Stimulated activated CD8-positive, alpha-beta memory T cell treated with anti-CD3 and anti-CD28 coated beads, Interleukin-7, amount 100 ng/mL, for 48 hours (primary cell): ENCODE measurements at places on chromosomes 6 and 20.

DNA sequence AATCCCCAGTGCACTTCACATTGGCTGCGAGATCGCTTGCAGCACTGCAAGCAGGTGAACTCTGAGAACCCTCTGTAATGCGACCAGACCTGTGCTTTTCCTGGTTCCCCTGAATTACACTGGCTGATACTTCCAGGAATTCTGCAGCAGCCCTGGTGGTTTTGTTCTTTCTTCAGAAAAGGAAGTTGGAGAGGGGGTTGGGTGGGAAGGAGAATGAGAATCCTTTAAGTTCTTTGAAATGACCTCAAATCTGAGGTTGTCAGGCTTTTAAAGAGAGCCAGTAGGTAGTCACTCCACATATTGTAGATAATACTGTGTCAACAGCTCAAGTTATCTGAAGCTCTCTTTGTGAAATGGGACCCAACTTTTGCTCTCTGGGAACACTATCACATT lies 62.4 kb downstream of the GCNT2 start:
- DNase-seq = no peak

DNA sequence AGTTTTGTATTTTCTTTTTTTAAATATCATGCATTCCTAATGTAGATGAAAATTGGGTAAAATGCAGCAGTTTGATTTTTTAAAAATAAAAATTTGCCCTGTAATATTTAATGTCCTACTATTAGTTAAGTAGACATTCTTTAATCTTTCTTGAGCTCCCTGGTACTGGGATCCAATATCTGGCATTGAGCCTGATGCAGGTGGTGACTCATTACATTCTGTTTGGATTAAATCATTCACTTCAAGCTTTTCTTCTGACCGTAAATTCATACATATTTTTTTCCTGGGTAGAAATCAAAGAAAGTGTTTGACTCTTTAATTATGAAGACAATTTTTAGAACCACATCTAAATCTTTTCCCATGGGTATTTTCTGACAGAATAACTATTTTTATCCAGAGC lies 768.8 kb upstream of the SLC35B3 start:
- DNase-seq = no peak

GRCh38 chr6:73704798-73705197 lies 8.8 kb downstream of the CD109 start:
- DNase-seq = no peak

GRCh38 chr6:127119102-127120022 lies 891 bp downstream of the RSPO3 start:
- DNase-seq = no peak

DNA sequence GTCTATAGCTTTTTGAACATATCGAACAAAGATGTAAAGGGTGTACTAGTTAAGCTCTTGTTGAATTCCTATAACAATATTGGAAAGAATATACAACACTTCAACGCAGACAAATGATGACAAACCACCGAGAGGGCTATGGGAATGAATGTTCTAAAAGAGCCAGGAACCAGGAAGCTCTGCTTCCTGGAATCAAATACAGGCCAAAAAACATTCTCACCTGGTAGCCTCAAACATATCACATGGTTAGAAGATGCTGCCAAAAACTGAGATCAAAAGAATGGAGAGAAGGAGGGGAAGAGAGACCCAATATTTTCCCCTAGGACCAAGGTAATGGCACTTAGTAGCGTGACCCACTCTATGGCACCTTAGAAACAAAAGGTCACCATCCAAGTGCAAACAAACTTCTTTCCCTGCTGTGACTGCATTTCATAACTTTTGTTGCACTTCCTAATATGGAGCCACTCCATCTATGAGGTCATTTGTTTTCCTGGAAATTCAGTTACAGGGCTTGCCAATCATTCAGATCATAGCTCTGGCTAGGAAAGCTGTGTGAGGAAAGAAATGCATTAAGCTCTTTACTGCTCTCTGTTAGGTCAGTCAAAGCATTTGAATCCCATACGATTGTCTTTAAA lies 199.2 kb upstream of the NT5E start:
- DNase-seq = no peak

DNA sequence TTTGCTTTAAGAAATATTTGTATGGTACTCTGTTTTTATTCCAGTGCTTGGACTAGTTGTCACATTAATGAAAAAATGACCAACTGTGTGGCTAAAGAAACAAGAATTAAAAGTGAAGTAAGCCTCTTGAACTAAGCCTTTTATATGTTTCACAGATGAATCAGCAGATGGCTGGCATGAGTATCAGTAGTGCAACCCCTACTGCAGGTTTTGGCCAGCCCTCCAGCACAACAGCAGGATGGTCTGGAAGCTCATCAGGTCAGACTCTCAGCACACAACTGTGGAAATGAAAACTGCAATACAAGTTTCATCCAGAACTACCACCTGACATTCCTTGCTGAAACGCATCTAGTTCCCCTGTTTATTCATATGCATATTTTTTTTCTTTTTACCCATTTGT lies 96.8 kb downstream of the B3GAT2 start:
- DNase-seq = no peak

- DNase-seq = no peak
Observed at GRCh38 chr6:74733830-74734620, 471.8 kb downstream of the COL12A1 start.

- no peak for DNase-seq
Observed at GRCh38 chr20:43723186-43723585, 3.6 kb downstream of the GTSF1L start.

GRCh38 chr6:118371955-118372354 lies 176.1 kb upstream of the PLN start:
- no peak for DNase-seq

DNA sequence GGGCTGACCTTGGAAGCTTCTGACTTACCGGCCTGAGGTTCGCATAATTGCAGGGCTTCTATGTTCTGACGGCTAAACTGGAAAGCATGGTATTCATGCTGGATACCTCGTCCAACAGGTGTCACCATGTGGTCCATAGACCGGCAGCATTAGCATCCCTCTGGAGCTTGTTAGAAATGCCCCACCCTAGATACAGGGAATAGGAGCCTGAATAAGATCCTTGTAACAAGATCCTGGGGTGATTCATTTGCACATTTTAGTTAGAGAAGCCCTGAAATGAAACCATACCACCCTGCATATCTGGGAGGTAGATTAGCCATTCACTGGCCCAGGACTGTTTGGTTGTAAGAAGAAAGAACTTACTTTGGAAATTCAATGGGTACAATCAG lies 77.7 kb downstream of the TMEM170B start:
- no peak for DNase-seq

- DNase-seq = no peak
Observed at GRCh38 chr6:117829594-117830319, 77.3 kb upstream of the SLC35F1 start.

- DNase-seq = no peak
Observed at GRCh38 chr20:61139031-61139430, 113.0 kb upstream of the CDH4 start.

DNA sequence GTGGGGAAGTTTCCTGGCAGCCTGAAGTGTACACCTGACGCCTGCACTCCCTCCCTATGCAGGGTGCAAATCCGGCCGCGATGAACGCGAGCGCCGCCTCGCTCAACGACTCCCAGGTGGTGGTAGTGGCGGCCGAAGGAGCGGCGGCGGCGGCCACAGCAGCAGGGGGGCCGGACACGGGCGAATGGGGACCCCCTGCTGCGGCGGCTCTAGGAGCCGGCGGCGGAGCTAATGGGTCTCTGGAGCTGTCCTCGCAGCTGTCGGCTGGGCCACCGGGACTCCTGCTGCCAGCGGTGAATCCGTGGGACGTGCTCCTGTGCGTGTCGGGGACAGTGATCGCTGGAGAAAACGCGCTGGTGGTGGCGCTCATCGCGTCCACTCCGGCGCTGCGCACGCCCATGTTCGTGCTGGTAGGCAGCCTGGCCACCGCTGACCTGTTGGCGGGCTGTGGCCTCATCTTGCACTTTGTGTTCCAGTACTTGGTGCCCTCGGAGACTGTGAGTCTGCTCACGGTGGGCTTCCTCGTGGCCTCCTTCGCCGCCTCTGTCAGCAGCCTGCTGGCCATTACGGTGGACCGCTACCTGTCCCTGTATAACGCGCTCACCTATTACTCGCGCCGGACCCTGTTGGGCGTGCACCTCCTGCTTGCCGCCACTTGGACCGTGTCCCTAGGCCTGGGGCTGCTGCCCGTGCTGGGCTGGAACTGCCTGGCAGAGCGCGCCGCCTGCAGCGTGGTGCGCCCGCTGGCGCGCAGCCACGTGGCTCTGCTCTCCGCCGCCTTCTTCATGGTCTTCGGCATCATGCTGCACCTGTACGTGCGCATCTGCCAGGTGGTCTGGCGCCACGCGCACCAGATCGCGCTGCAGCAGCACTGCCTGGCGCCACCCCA lies 1.2 kb downstream of the GPR6 start:
- DNase-seq = no peak

GRCh38 chr6:160678230-160678629 lies 14.2 kb upstream of the LPA start:
- no peak for DNase-seq

GRCh38 chr20:4162766-4163165 lies 147.4 kb upstream of the RNF24 start:
- DNase-seq = no peak

DNA sequence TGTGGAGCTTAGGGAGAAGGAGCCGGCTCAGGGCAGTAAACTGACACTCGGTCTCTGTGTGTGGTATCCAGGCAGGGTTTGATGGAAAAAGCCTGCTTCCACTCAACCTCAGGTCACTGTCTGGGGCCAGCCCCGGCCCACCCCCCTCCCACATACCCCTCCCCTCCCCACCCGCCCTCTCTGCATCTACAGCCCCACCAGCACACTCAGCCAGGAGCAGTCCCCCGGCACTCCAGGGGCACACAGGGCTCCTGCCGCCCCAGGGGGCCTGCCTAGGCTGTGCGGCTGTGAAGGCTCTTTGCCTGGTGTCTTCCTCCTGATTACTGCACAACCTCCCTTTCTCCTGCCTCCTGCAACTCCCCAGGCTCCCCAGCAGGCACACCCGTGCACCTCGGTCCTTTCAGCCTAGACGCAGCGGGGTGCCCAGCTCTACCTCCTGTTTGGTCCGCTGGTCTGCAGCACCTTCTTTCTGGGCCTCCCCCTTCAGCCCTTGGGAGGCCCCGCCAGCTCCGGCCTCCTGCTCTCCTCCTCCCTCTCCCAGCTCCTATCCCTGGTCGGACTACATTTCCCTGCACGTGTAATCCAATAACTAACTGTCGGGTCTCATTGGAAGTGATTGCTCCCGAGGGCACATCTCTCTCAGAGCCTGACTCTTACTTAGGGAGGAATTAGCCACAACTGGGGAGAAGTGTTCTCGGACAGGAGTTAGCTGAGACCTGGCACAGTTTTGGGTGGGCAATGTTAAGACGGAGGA lies 1.3 kb upstream of the FOXF2 start:
- no peak for DNase-seq

- DNase-seq = no peak
Observed at GRCh38 chr6:86686496-86686895, 250.8 kb upstream of the HTR1E start.

DNA sequence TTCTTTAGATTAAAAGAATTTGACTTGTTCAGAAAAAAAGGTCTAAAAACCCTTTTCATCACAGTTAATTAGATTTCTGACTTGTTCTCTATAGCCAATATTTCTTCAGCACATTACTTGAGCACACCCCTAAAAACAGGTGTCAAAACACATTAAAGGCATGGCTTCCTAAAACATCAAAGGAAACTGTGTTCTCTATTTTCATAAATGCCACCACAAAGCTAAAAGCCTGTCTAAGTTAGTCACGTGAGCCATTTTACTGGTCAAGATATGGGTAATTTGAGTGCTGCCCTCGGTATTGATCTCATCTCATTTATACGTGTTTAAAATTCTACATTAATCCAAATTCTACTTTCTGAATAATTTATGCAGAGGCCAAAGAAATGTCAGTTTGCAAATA lies 580.5 kb downstream of the HAO1 start:
- DNase-seq = no peak

DNA sequence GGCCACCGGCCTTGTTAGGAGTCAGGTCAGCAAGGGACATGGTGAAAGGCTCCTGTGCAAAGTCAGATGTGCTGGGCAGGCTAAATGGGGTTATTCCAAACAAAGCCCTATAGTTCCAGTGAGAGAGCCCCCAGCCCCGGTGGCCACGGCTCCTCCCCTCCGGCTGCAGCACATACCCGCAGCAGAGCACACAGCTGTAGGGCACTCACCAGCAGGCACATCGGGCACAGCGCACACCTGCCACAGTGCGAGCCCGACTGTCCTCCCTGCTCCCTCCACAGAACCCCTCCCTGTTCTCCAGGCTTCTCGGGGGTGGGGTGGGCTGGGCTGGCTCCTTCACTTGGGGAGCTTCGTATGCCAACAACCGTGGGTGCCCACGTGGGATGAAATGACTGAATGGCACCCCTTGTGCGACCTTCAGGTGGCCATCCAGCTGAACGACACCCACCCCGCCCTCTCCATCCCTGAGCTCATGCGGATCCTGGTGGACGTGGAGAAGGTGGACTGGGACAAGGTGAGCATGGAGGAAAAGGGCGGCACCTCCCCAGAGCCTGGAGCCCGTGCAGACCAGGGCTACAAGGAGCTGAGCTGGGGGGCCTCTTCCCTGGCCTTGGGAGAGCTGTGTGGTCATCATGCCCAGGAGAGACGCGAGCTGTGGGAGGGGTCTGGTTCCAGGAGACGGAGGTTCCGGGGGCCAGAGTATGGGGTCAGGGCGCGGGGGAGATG lies 30.9 kb downstream of the PYGB start:
- no peak for DNase-seq

GRCh38 chr20:54148947-54149764 lies 24.6 kb downstream of the CYP24A1 start:
- no peak for DNase-seq

GRCh38 chr6:70310063-70310694 lies 7.3 kb upstream of the COL9A1 start:
- DNase-seq = no peak

- no peak for DNase-seq
Observed at GRCh38 chr20:44861531-44862006, 23.9 kb upstream of the YWHAB start.

DNA sequence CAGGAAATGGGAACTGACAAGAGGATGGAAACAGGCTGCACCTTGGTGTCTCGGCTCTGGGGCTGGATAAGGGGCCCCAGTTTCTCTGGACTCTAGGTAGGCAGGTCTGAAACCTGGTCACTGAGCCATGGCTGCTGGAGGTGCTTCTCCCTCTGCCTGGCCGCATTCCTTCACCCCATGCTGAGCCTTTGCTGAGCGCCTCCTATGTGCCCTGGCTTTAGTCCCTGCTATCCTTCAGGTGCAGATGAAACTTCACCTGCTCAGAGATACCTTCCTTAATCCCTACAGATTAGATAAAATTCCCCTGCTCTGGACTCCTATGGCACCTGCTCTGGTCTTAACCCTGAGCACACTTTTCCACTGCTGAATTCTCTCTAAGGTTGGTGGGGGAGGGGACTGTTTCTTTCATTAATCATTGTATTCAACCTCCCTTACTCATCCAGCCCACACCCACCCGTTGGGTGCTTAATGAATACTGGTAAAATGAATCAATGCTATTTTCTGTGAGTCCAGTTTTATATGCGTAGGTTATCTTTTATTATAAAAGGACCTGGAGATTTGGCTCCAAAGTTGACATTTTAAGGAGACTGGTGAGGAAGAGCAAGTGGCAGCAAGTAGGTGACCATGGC lies 19.3 kb downstream of the MYLK4 start:
- no peak for DNase-seq

DNA sequence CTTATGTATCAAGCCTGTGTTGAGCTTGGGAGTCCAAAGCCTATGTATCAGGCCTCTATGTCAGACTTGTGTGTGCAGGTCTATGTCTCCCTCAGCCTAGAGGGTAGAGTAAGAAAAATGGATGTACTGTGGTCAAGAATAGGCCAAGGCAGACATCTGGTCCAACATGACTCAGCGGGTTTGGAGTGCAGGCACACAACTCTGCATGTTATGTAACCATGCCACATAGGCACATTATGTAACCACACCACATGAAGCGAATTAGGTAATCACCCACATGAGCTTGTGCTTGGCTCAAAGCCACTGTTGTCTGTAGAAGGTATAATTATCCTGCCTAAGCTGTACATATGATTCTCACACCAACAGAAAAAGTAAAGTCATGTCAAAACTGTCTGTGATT lies 1190.5 kb upstream of the EYS start:
- DNase-seq = no peak
